ENCODE measurements at places on chromosomes 13 and 19. TPM values are rescaled to one million over a fixed set of nuclear protein-coding genes. Genes with fewer than 3 reads are reported as not detected.

- no peak for DNase-seq
These were observed 897 bp downstream of the GPR4 start for GRCh38 chr19:45601115-45601514.

DNA sequence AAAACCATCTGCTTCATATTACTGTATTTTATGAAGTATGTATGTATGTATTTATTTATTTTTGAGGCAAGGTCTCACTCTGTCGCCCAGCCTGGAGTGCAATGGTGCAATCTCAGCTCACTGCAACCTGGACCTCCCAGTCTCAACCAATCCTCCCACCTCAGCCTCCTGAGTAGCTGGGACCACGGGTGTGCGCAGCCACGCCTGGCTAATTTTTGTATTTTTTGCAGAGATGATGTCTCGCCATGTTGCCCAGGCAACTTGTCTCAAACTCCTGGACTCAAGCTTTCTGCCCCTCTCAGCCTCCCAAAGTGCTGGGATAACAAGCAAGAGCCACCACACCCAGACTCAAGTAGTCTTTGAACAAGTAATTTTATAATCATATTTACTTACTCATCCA is 5.5 kb downstream of the KATNAL1 start:
- DNase-seq: no peak

- no peak for DNase-seq
These were observed 5.6 kb upstream of the TM9SF2 start for GRCh38 chr13:99495466-99496183.

DNA sequence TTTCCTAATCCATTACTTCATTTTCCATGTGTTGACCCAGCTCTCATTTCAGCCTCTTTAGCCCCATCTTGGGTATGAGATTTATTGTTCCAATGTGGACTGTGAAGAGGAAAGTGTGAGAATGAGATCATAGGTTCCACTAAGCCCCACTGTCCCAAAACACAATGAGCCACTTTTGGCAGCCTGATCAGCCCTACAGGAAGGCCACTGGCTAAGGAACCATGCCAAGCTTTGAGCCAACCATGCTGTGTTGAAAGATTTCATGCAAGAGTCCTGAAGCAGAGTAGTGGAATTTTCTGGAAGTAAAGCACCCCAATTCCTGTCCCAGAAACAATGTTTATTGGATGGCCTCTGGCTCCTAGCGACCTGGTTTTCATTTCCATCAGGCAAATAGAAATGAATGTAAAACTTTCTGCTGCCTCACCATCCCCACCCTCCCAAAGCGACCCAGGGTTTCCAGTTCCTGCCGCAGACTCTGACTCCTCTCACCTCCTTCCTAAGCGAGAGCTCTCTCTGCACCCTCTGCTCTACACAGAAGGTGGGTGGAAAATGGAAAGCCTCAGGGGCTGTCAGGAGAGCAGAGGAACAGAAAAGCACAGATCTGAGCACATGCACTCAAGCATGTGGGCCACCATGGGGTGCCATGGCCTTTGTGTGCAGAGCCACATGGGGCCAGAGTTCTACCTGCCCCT is 73.1 kb downstream of the KCTD12 start:
- no peak for DNase-seq

DNA sequence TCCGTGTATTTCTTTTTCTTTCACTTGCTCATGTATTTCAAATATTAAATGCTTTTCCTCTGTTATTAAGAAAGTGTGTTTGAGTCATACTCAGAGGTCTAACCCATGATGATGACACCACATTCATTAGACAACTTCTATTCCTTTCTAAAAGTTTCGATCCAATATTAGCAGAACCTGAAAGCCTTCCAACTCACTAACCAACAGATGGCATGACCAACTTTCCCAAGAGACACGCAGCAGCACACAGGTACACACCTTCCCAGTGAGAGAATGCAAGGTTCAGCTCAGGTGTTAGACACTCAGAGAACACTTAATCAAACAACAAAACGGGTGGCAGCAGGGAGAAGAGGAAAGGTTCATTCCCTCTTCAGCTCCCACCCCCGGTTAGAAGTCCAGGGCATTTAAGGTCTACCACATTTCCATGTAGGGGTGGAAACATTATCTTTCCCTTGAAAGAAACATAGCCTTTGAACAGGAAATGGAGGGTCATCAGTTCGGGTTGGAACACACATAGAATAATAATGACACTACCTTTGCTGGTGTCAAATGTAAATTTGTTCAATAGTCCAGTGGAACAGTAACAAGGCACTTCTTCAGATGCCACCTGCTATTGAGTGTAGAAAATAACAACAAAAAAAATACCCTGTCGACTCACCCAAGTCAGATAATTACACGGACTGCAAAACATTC is 404.2 kb downstream of the COG6 start:
- no peak for DNase-seq

- DNase-seq: no peak
These were observed 37.4 kb downstream of the GNG7 start for GRCh38 chr19:2665103-2665502.

GRCh38 chr19:17243211-17243829 is 2.4 kb downstream of the NR2F6 start:
- no peak for DNase-seq

- no peak for DNase-seq
These were observed 799.3 kb upstream of the ARGLU1 start for GRCh38 chr13:107367258-107367657.

- no peak for DNase-seq
These were observed 6.6 kb upstream of the CEACAM16 start for GRCh38 chr19:44692379-44692721.

DNA sequence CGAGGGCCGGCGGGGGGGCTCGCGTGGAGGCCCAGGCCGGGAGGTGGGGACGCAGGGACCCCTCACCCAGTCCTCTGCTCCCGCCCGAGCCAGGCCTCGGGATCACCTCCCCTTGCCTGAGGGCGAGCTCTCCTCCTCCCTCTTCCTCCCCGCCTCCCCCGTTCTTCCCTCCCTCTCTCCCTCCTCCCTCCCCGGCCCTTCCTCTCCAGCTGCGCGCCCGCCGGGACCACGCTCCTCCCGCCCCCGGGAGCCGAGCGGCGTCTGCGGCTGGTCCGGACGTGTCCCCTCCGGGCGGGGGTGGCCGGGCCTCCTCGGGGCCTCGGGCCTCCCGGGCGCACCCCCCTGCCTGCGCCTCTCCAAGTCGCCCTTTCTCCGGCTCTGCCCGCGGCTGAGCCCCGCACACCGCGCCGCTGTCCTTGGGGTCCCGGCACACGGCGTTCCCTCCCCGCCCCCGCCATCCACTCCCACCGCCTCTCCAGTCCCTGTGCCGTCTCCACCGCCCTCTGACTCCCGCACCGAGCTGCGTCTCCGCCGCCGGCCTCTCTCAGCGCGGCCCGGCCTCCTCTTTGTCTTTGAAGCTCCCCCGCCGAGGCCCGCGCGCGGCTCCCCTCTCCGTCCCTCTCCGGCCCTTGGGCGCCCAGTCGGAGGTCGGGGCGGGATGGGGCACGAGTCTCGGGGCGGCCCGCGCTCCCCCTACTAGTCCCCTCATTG is 5.7 kb downstream of the SOX1 start:
- DNase-seq: peak; percentile 53

DNA sequence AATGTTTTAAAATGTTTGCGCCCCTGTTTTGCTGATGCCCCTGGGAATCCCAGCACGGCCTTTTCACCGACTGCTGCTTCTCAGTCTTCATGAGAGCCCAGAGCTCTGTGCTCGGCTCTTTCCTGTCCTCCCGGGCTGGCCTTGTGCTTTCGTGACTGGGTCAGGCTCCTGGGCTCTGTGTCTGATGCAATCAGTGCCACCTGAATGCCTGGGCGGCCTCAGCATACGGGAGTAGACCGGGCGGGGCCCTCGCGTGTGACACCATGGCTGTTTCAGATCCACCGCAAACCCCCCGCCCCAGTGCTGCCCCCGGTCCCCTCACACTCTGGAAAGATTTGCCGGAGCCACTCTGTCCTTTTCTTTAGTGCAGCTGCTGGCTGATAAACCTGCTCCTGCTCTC is 21.4 kb downstream of the PABPC3 start:
- DNase-seq: no peak

- DNase-seq: no peak
These were observed 1.3 kb upstream of the PVR start for GRCh38 chr19:44642377-44642776.

DNA sequence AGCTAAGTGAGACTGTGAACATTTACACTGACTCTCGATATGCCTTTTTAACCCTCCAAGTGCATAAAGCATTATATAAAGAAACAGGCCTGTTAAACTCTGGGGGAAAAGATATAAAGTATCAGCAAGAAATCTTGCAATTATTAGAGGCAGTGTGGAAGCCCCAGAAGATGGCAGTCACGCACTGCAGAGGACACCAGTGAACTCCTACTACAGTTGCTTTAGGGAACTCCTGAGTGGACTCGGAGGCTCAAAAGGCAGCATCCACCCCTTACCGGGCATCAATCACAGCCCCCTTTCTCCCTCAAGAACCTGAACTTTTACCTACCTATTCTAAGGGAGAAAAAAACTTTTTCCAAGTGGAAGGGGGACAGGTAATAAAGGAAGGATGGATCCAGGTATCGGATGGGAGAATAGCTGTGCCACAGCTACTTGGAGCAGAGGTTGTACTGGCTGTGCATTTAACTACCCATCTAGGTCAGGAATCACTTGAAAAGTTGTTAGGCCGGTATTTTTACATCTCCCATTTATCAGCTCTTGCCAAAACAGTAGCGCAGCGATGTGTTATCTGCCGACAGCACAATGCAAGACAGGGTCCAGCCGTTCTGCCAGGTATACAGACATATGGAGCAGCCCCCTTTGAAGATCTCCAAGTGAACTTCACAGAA is 80.1 kb downstream of the ZNF486 start:
- DNase-seq: peak; percentile 20

The ZNF837 gene
- total RNA-seq: 2.4 TPM

DNA sequence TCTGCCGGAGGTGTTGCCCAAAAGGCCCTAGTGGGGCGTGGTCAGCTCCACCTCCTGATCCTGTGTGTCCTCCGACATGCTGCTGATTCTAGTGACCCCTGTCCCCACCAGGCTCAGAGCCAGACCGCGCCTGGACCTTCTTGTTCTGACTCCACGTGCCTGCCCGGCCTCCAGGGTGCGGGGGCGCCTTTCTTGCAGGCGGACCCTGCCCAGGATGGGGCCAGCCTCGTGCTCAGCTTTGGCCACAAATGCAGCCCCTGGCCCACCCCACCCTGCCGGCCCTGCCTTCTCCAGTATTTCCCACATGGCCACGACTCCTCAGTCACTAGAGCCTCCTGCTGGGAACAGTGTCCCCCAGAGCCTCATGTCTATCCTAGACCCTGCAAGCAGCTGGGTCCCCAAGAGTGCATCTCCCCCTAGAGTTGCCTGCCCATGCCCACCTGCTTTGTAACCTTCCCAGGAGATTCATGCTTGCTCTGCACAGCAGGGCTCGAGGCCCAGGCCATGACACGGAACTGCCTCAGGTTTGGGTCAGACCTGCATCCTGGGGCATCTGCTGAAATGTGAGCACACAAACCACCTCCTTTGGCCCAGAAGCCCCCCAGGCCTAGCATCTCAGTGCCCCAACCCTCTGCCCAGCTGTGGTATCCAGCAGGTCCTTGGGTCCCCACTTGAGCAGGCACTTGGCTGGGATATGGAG is 27.0 kb downstream of the TMEM161A start:
- DNase-seq: no peak

GRCh38 chr13:30235216-30235615 is 72.1 kb downstream of the KATNAL1 start:
- DNase-seq: no peak

GRCh38 chr19:27770095-27770494 is 1442.9 kb downstream of the UQCRFS1 start:
- DNase-seq: no peak

The ZSCAN5A gene
- 4.1 TPM for total RNA-seq

- no peak for DNase-seq
These were observed at the start of gene PLEKHA4 for GRCh38 chr19:48868114-48868886. PLEKHA4 (minus strand) TSS chr19:48868617; CDS start chr19:48867620, 997 bp downstream.

DNA sequence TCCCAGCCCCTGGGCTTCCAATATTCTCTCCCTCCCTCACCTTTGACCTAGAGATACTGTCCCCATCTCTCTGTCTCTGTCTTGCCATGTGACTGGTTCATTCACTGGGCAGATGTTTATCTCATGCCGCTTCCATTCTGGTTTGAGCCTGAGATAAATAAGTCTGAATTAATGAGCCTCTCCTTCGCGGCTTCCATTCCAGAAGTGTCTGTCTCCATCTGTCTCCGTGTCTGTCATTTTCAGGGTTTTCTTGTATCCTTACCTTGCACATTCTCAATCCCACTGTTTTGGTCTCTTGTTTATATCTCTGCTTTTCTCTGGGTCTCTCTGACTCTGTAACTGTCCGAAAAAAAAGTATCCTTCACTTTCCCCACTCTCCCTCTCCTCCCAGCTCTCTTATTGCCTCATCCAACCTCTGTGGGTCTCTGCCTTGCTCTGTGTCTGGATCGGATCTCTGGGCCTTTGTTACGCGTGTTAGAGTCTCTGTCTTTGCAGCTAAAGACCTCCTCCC is 4.3 kb downstream of the SPHK2 start:
- no peak for DNase-seq

GRCh38 chr19:40614622-40615411 is 13.6 kb downstream of the LTBP4 start:
- DNase-seq: no peak

- DNase-seq: peak; percentile 34
These were observed 12.4 kb downstream of the TMEM272 start for GRCh38 chr13:51832471-51833152.

The ZNF583 gene
- total RNA-seq: 55.4 TPM

The RNF17 gene
- 3.3 TPM for total RNA-seq

DNA sequence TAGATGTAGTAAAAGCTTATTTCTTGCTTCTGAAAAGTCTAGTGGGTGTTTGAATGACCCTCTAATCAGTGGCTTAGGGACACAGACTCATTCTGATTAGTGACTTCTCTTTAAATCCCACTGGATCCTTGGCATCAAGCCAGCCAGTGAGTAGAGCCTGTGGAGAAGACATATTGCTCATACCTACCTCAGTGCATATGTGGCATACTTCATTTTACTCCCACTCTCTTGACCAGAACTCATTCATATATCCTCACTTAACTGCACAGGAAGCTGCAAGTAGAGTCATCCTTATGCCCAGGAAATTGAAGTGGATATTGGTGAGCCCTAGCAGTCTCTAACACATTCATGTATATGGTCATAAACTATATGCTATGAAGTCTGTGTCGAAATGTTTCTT is 148.3 kb downstream of the PDS5B start:
- no peak for DNase-seq

The PRR19 gene
- total RNA-seq: 2.0 TPM

The NCR1 gene
- not detected for total RNA-seq

DNA sequence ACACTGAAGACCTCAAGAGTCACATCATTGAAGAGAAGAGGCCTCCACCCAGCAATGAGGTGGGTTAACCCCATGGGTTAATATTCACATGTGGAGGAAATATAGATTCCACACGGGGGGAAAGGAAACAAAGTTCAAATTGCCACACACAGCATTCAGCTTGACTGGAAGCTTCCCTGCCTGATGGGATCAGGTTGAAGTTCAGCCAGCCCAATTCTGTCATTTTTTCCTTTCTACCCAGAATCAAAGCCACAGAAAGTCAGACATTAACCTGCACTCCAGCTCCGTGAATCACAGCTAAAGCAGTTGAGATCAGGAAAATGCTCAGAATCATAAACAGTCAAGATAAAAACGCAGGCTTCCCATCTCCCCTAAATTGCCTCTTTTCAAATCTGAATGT is 208.7 kb upstream of the OBI1 start:
- DNase-seq: no peak

The CACNG6 gene
- under 0.01 TPM for total RNA-seq

The ZNF878 gene
- 0.41 TPM for total RNA-seq
